Activated CD4-positive, alpha-beta T cell treated with anti-CD3 and anti-CD28 coated beads, Interleukin-2, amount 10 ng/mL, durations not matched to agents 24 days and 14 days (primary cell): ENCODE measurements at places on chromosomes 3 and 15. TPM values are rescaled to one million over a fixed set of nuclear protein-coding genes. Genes with fewer than 3 reads are reported as not detected.

GRCh38 chr3:177345973-177346503 lies 148.8 kb upstream of the TBL1XR1 start:
- peak overlapping the region; percentile 47 for H3K4me3 ChIP-seq
- H3K36me3 ChIP-seq, result peaks cover 4% of the 10 kb centered on the region
- H3K27ac ChIP-seq, result peak overlapping the region; percentile 97
- H3K4me1 ChIP-seq, result peaks cover 33% of the 10 kb centered on the region

DNA sequence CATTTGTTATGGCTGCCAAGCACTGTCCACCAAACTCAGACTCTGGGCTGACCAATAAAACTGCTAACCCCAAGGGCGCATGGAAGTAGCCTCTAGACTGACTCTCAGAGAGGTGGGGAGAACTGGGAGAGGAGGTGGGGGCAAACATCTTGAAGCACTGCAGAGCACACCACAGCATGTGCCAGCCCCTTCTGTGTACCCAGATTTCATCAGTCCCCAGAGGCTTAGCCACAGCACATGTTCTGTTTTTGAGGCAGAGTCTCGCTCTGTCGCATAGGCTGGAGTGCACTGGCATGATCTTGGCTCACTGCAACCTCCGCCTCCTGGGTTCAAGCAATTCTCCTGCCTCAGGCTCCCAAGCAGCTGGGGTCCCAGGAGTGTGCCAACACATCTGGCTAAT lies 119.5 kb upstream of the SPATA12 start:
- no peak overlapping the region for H3K27ac ChIP-seq
- no peaks in the 10 kb centered on the region for H3K27me3 ChIP-seq

DNA sequence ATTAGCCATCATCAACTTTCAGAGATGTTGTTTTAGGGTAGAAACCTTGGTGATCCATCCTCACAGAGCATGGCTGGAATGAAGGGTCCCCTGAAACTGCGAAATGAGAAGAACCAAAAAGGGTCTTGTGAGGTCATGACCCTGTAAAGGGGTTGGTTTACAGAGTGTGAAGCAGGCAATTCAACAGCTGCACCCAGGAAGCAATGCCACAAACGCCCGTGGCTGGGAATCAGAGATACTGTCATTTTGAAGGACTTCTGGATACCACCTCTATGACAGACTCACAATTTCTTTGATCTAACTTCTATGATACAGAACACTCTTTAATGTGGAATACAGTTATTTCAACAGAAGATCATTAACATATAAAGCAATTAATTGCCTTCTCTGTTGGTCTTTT lies 79.1 kb downstream of the GREM1 start:
- H3K4me1 ChIP-seq, result no peaks in the 10 kb centered on the region
- no peak overlapping the region for H3K4me3 ChIP-seq
- no peak overlapping the region for H3K27ac ChIP-seq
- no peaks in the 10 kb centered on the region for H3K36me3 ChIP-seq
- no peak for DNase-seq

DNA sequence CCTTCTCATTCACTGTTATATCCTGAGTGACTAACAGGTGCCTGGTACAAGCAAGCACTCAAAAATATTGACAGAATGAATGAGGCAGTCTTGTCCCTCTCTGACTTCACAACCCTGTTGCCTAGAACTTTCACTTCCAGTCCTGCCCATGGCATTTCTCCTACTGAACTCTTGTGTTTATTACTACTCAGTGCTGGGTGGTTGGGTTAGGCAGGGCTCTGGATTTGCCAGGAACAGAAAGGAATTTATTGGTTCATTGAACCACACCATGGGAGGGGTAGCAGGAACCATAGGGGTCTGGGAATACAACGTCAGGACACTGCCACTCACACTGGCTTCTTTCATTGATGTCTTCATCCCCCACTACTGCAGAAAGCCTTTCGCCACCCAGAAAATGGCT lies 41.9 kb upstream of the SEMA4B start:
- H3K36me3 ChIP-seq, result no peaks in the 10 kb centered on the region
- peaks cover 4% of the 10 kb centered on the region for H3K27me3 ChIP-seq
- H3K4me3 ChIP-seq, result no peak overlapping the region
- peak overlapping the region; percentile 69 for H3K27ac ChIP-seq

DNA sequence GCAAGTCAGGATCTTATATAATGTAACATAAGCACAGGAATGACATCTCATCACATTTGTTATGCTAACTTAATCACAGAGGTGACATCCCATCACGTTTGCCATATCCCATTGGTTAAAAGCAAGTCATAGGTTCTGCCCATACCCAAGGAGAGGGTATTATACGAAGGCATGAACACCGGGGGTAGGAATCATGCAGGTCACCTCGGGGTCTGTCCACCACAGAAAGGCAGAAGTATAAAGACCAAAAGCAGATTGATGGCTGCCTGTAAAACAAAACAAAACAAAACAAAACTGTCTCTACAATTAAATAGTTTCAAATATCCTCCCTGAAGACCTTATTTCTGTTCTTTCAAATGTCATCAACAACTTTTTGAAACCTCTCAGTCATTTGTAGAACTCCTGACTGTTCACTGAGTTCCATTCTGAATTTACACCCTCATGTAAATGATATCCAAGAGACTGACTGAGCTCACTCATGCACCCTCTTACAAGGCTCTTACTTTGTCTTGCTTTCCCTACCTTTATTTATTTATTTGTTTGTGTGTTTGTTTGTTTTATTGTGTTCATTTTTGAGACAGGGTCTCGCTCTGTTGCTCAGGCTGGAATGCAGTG lies 22.7 kb upstream of the ZNF639 start:
- H3K4me3 ChIP-seq, result no peak overlapping the region
- H3K27ac ChIP-seq, result no peak overlapping the region
- H3K4me1 ChIP-seq, result no peaks in the 10 kb centered on the region
- H3K27me3 ChIP-seq, result peaks cover 14% of the 10 kb centered on the region

- no peaks in the 10 kb centered on the region for H3K27me3 ChIP-seq
- H3K4me1 ChIP-seq, result no peaks in the 10 kb centered on the region
- no peak overlapping the region for H3K4me3 ChIP-seq
- no peak for DNase-seq
Measured at GRCh38 chr3:65915477-65915876, 123.2 kb downstream of the MAGI1 start.

KLHL25 gene
- 9.0 and 9.8 TPM in 2 replicates for total RNA-seq

CHRD gene
- 0.07 TPM in 1 of 2 replicates, not detected in the other for total RNA-seq

GOLGA6A gene
- total RNA-seq, result not detected in 2 replicates
